ENCODE measurements at places on chromosomes 6 and 20.
A peak's percentile ranks its signal among the peaks of the same experiment; 100 is the strongest.

GRCh38 chr6:109455437-109456110 is at the start of gene MICAL1:
Gene MICAL1, minus strand, starts transcription at chr6:109455772. Its CDS starts 1,576 bp downstream, at chr6:109454196.
- peak; percentile 55 for DNase-seq

GRCh38 chr20:58950603-58951002 is 30.5 kb upstream of the NELFCD start:
- DNase-seq: no peak

DNA sequence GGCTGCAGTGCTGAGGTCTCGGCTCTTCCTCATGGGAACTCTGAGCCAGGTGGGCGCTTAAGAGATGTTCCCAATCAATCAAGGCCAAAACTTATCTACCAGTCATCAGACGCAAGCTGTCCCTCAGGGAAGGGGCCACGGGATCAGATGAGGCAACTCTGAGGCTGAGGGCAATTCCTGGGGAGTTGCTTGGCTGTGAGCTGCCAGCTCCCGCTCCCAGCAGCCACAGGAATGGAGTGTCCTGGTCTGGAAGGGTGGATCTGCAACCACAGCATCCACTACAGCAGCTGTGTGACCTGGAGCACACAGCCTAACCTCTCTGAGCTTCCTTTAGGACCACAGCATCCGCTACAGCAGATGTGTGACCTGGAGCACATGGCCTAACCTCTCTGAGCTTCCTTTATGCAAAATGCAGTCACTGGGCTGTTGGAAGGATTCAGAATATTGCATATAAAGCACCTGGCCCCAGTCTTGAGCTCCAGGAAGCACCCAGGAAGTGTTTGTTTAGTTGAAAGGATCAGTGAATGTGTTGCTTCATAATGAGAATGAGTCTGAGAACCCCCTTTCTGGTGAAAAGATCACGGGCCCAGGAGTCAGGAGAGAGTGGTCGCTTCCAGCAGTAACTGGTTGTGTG is 60.9 kb downstream of the TFAP2C start:
- DNase-seq: no peak

DNA sequence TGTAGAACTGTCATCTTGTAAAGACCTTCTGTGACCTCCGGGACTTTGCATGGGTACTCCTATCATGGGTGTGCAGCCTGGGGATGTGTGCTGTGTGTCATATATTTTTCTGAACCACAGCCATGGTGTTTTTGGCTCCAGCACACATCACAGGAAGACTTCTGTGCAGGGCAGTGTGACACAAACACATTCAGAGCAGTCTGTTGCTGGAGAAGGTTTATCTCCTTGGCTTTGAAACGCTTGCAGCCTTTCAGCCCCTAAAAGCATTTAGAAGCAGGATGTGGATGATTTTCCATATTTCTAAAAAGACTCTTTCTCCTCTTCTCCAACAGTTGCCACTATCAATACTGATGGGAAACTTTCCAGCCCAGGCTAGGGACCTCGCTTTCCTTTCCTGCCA is 221.6 kb upstream of the FOXA2 start:
- DNase-seq: no peak

DNA sequence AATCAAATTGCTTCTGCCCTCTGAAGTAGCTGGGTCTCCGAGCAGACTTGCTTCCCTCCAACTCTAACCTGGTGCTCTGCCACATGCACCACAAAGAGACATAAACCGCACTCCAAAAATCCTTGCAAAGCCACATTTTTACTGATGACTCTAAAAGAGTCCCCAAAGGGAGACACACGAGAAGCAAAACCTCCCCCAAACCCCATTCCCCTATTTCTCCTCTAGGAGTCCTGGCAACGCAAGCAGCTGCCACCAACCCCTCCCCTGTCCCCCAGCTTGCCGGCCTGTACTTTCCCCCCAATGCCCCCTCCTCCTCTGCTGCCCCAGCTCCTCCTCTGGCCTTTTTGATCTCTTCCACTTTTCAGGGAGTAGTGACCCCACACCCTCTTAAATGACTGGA is 180.1 kb upstream of the ARID1B start:
- DNase-seq: no peak

DNA sequence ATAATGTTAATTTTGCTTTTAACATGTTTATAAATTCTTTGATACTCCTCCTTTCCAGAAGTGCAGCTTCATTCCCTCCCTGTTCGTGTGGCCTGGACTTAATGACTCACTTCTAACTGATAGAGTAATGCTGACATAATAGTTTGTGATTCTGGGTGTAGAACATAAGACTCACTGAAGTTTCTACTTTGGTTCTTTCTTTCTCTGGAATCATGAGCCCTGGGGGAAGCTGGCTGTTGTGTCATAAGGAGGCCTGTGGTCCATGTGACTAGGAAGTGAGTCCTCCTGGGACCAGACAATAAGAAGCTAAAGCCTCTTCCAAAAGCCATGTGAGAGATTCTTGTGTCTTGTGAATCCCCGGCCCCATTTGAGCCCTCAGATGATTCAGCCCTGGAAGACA is 30.5 kb upstream of the HLA-G start:
- DNase-seq: no peak

DNA sequence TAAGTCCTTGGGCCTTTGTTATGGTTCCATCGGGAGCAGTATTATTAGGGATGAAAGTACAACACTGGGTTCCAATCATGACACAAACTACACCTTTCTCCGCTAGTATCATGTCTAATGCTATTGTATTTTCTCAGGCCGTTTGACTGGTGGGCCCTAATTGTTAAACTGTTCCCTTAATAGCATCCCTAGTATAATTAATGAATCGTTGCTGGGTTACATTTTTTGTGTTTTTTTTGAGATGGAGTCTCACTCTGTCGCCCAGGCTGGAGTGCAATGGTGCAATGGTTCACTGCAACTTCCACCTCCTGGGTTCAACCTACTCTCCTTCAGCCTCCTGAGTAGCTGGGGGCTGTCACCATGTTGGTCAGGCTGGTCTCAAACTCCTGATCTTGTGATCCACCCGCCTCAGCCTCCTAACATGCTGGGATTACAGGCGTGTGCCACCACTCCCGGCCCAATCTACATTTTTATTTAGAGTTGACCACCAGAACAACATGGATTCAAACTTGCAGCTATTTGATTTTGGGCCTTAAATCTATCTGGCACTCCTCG is 4.1 kb upstream of the ZNFX1 start:
- no peak for DNase-seq

DNA sequence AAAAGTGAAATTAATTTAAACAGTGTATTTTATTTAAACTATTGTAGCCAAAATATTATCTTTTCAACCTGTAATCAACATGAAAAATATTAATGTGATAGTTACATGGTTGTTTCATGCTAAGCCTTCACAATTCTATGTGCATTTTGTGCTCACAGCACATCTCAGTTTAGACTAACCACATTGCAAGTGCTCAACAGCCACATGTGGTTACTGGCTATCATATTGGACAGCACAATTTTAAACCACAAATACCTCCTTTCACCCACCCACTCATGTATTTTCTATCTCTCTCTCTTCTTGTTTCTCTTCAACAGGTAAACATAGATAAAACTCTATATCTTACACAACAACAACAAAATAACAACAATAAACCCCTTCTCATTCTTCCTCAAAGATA is 12.5 kb upstream of the HS3ST5 start:
- DNase-seq: no peak

DNA sequence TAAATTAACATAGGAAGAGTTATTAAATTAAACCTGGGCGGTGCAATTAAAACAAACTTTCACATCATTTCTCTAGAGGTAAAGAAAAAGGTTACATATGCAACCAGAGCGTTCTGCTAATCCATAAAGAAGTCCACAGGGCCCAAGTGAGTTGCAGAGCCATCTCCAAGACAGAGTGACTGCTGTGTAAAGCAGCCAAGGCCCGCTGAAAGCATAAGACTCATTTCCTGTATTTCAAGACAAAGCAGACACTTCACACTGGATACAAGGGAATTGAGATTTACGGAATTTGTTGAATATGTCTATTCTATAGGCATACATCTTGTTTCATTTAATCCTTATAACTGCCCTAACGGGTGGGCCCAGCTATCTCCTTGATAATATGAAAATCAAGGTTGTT is 422.8 kb downstream of the CBLN4 start:
- no peak for DNase-seq

- no peak for DNase-seq
These were observed 49.2 kb downstream of the GMDS start for GRCh38 chr6:2196079-2196679.

DNA sequence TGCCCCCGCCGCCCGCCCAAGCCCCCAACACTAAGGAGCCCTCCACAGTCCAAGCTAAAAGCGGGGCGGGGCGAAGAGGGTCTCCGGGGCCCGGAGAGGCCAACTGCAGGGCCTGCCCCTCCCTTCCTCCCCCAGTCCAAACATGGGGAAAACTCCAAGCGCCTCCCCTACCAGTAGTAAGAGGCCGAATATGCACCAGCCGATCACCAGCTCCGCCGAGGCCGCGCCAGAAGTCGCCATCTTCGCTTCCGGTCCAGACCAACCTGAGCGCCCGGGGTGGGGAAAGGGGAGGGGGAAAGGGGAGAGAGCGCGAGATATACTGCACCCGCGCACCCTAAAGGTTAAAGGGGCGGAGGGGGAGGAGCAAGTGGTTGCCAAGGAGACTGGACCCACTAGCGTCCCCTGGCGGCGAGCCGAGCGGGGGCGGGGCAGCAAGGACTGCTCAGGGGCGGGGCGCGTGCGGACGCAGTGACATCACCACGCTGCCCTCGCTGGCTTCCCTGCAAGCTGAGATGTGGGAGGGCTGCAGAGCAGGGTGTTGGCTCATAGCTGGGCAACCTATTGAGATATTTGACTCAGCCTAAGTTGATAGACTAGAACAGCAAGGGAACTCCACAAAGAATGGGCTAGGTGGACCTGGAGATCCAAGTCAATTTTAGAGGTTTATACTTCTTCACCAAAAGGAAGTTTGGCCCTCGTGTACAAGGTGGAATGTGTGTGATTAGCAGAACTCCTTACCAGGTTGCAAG is at the start of gene LMBRD1:
LMBRD1 (minus strand) TSS at position 369 of the 749 bp plus-strand sequence; CDS start at position 240, 129 bp downstream.
- peak; percentile 97 for DNase-seq

- DNase-seq: no peak
These were observed 9.9 kb downstream of the TFAP2A start for GRCh38 chr6:10404799-10405512.

DNA sequence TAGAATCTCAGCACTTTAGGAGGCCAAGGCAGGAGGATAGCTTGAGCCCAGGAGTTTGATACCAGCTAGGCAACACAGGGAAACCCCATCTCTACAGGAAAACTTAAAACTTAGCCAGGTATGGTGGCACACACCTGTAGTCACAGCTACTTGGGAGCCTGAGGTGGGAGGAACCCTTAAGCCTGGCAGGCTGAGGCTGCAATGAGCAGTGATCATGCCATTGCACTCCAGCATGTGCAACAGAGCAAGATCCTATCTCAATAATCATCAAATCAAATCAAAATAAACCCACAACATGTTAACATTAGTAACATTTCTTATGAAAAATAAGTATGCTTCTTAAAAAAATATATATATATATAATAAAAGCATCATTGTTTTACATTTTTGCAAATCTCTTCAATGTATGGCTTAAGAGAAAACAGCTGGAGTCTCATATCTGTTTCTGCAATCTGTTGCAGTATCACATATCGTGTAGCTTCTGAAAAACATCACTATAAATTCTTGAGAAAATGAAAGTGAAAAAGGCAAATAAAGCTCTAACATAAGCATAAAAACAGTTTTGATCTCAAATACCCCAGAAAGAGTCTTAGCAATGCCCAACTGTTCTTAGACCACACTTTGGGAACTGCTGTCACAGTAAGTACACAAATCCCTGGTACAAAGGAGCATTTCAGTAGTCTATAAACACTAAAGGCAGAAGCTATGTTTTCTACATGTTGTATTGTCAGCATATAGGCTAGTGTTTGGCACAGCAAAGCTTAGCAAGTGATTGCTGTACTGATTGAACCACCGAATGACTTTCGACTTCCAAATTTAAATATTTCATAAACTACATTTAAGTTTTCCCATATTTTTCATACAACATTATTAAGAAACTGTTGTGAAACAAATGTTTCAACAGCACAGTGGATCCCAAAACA is 8.0 kb downstream of the MMUT start:
- no peak for DNase-seq
